Activated CD8-positive, alpha-beta memory T cell treated with anti-CD3 and anti-CD28 coated beads for 4 hours (primary cell): ENCODE measurements at places on chromosomes 7 and 10.

- no peak for DNase-seq
Observed at GRCh38 chr10:33537066-33537465, 202.6 kb upstream of the NRP1 start.

GRCh38 chr7:21106296-21106732 is 319.6 kb upstream of the SP8 start:
- DNase-seq: no peak

DNA sequence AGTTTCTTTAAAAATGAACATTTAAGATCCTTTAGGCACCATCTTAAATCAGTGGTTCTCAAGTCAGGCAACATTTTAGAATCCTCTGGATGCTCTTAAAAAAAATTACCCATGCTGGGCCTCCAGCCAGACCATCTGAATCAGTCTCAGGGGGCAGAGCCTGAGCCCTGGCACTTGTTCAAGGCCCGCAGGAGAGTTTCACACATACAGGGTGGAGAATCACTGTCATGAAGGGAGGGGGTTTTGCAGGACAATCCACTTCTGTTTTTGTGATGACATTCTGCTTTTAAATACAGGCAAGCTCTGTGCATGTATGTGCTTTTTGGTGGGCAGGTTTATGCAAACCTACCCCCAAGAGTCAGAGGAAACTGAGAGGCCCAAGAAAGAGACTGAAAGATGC is 268.6 kb downstream of the SEC23IP start:
- no peak for DNase-seq

DNA sequence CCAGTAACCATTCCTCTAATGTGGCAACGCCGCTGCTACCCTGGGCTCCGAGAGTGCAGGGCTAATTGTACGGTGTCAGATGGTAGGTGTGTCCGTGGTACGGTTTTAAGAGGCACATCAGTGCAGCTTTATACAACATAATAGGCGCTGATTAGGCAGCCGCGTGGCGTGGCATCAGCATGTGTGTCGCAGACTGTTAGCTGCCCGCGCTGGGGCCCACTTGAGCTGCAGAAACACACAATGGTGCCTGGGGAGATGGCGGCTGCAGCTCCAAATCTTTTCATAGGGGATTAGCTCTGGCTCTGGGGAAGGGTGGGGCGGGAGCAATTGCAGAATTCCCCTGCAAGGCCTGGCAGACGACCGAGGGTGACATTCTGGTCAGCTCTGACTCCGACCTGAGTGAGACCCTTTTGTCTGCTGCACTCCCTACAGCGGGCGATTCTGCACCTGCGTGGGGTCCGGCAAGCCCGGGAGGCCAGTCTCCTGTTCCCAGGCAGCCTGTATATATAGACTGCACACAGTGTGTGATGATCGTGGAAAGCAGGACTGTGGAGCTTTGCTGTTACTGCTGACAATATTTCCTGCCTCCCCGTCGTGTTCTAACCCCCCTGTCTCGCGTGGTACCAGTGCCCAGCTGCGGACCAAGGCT is 722.7 kb upstream of the CELF2 start:
- no peak for DNase-seq

- DNase-seq: no peak
Observed at GRCh38 chr10:35412003-35412723, 75.9 kb downstream of the CCNY start.
